ENCODE measurements at places on chromosomes 4 and X.

- no peak for DNase-seq
Measured at GRCh38 chr4:8227201-8227770, 28.2 kb downstream of the SH3TC1 start.

- DNase-seq: no peak
Measured at GRCh38 chr4:64682946-64683345, 273.7 kb upstream of the TECRL start.

DNA sequence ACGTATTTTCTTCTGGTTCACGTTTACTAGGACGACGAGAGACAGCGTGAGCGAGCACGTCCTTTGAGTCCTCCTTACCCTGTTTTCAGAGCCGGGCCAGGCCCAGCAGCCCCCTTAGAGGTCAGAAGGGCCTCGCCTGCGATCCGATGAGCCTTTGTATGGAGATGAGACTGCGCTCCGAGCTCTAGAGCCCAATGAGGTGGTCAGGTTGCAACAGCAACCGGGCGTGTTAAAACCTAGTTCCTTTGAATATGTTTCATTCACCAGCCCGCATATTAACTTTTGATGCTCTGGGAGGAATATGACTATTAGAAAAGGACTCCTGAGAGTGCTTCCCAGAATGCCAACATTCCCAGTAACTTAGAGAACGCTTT is 55.6 kb upstream of the TADA2B start:
- DNase-seq: no peak

DNA sequence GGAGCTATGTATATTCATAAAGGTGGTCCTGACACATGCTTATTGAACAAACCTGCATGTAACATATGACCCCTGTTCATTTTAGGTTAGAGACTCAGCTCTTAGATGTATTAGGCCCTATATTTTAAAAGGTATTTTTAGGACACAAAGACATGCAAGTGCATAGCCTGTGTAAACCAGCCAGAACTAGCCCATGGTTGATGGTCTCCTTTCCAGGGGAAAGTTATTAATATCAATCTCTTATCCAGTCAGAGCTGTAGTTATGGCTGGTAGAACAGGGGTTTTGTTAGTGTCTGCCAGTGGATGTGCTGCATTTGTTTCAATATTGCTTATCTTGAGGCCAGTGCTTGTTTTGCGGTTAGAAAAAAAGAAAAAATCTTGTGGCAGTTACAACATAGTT is 488.6 kb downstream of the KCTD8 start:
- no peak for DNase-seq

GRCh38 chr4:24475756-24476155 is 108.6 kb downstream of the DHX15 start:
- no peak for DNase-seq

GRCh38 chr4:146855761-146856160 is 89.9 kb downstream of the TTC29 start:
- no peak for DNase-seq

GRCh38 chr4:86500527-86500926 is 93.6 kb upstream of the PTPN13 start:
- no peak for DNase-seq

DNA sequence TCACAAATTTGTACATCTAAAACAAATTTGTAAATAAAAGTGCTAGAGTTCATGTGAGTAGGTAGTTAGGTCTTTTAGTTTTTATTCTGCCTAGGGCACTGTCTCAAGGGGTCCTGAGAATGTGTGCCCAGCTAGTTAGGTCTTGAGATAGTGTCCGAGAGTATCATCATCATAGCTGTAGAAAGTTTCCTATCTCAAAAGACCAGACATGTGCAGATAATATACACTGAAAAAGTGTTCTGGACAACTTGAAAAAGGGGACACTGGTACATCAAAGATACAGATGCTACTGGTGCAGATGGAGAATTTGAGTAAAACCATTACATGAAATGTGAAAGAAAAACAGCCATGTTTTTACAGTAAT is 1.8 kb upstream of the ZCCHC4 start:
- no peak for DNase-seq

GRCh38 chrX:148695255-148695654 is 194.8 kb downstream of the AFF2 start:
- DNase-seq: no peak

GRCh38 chr4:176758731-176759130 is 34.0 kb downstream of the VEGFC start:
- no peak for DNase-seq

- DNase-seq: no peak
Measured at GRCh38 chrX:24264383-24264782, 49.5 kb downstream of the SUPT20HL2 start.
